Activated T-helper 1 cell treated with anti-CD3 and anti-CD28 coated beads, Interleukin-12 subunit alpha, Interleukin-12 subunit beta, Interleukin-2, Interleukin-4 antibody, amounts not matched to agents 30 ng/mL and 10 ng/mL and 1 ng/mL, durations not matched to agents 14 hours and 24 hours and 36 hours (primary cell): ENCODE measurements at places on chromosomes 3 and 15. TPM values are rescaled to one million over a fixed set of nuclear protein-coding genes. Genes with fewer than 3 reads are reported as not detected.

- H3K27ac ChIP-seq, result peak overlapping the region; percentile 84
- H3K4me3 ChIP-seq, result peak overlapping the region; percentile 53
- H3K4me1 ChIP-seq, result peaks cover 75% of the 10 kb centered on the region
- H3K36me3 ChIP-seq, result peaks cover 14% of the 10 kb centered on the region
Measured at GRCh38 chr3:172138792-172139507, 99.6 kb downstream of the FNDC3B start.

GRCh38 chr15:94196531-94196930, 34.8 kb upstream of the MCTP2 start:
- H3K27me3 ChIP-seq, result no peaks in the 10 kb centered on the region
- no peak overlapping the region for H3K27ac ChIP-seq
- H3K36me3 ChIP-seq, result no peaks in the 10 kb centered on the region

Gene CLDN1
- total RNA-seq, result 0.22 and 0.34 TPM in 2 replicates

DNA sequence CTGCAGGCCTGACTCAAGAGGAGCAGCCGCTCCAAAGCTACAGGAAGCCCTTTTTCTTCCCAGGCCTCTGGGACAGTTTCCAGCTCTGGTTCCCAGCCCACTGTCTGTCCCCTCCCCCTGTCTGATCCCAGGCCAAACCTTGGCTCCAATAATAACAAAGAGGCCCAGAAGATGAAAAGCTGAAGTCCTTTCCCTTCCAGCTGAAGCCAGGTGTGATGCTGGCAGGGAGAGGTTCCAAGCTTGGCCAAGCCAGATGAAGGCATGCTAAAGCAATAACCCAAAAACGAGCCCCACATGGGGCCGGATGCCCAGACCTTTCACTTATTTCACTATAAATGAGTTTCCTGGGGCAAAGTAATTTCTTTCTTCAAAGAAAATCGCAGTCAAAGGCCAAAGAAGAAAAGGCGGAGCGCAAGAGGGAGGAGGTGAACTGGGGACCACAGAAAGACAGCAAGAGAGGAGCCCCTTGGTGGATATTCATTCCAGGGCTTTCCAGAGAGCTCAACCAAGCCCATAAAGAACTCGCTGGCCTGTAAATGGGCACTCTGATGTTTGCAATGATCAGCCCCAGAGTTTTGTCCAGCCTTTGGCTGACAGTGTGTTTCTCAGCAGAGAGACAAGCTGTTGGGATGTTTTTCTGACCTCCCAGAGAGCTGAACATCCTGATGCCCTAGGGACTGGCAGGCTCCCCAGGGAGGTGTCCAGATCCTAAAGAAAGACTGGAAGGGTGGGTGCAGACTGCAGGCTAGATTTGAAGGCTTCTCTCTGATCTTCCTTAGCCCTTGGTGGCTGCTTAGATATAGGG, 157.6 kb downstream of the UACA start:
- no peak overlapping the region for H3K27ac ChIP-seq
- H3K36me3 ChIP-seq, result no peaks in the 10 kb centered on the region
- no peaks in the 10 kb centered on the region for H3K4me1 ChIP-seq

DNA sequence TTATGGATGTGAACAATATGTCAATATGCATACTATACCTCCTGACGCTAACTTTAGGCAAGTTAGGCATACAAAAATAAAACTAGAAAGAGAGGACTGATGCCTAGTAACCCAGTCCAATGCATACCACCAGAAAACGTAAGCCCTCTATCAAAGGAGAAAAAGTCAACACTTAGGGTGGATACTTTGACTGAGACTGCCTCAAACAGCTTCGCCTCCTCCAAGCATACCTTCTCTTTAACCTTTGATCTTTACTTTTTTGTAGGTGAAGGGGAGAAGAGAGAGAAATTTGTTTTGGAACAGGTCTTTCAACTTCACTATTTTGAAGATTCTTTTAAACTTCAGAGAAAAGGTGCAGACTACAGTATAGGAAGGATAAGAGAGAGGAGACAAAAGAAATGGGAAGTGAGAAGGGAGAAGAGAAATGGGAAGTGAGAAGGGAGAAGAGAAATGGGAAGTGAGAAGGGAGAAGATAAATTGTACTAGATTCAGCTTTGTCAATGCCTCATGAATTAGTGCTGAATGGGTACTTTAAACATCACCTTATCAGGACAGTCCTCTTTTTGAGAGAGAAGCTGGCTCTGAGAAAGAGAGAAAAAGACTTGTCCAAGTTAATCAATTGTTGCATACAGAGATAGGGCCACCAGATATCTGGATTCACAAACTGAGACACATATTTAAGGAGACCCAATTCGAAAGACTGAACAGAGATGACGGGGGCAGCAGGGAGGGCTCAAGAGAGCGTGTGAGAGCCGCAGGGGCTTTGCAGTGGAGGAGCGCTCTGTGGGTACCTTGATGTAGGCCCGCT, 1.0 kb downstream of the P3H2 start:
- DNase-seq, result no peak
- no peak overlapping the region for H3K27ac ChIP-seq
- peaks cover 58% of the 10 kb centered on the region for H3K27me3 ChIP-seq
- H3K36me3 ChIP-seq, result no peaks in the 10 kb centered on the region
- H3K4me1 ChIP-seq, result peaks cover 5% of the 10 kb centered on the region
- peak overlapping the region; percentile 40 for H3K4me3 ChIP-seq

Gene ITIH4
- total RNA-seq, result 3.1 and 4.8 TPM in 2 replicates

DNA sequence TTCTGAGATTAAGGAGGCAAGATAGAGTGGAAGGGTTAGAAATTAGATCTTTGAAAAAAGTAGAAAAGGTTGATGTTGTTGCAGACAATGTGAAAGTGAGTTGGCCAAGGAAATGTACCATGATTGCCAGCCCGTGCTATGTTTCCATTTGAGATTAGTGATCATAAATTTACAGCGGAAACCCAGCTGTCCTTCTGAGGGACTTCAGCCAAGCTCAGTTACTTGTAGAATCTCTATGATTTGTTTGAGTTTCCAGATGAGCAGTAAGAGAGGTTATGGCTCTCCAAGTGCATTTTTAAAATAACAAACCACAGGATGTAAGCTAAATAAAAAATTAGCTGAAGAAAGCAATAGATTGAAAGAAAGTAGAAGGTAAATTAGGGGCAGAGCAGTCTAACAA, 54.2 kb upstream of the RBMS3 start:
- no peak overlapping the region for H3K4me3 ChIP-seq
- no peak for DNase-seq
- H3K4me1 ChIP-seq, result no peaks in the 10 kb centered on the region
- H3K27me3 ChIP-seq, result no peaks in the 10 kb centered on the region
- no peaks in the 10 kb centered on the region for H3K36me3 ChIP-seq

- no peaks in the 10 kb centered on the region for H3K27me3 ChIP-seq
- peaks cover 15% of the 10 kb centered on the region for H3K4me1 ChIP-seq
- no peak overlapping the region for H3K27ac ChIP-seq
- DNase-seq, result no peak
Measured at GRCh38 chr15:77168141-77168540, 97.2 kb upstream of the TSPAN3 start.

GRCh38 chr3:133268726-133269134, 131.1 kb upstream of the BFSP2 start:
- DNase-seq, result no peak
- H3K27me3 ChIP-seq, result peaks cover 16% of the 10 kb centered on the region
- H3K36me3 ChIP-seq, result no peaks in the 10 kb centered on the region
- no peak overlapping the region for H3K4me3 ChIP-seq

DNA sequence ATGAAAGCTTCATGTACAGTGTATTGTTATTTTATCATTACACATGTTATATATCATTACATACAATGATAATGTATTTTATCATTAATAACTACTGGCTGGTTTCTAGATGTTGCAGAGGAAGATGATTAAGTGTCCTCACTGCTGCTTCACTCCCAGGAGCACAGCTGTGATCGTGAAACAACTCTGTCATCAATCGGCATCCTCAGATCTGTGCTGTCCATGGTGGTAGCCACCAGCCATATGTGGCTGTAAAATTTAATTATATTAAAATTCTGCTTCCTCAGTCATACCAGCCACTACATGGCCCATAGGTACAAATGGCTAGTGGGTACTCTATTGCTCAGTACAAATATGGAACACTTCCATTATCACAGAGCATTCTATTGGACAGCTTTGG, 379.4 kb upstream of the CFAP20DC start:
- peaks cover 6% of the 10 kb centered on the region for H3K36me3 ChIP-seq
- no peak for DNase-seq
- no peak overlapping the region for H3K27ac ChIP-seq
- H3K27me3 ChIP-seq, result no peaks in the 10 kb centered on the region
- peaks cover 40% of the 10 kb centered on the region for H3K4me1 ChIP-seq
- H3K4me3 ChIP-seq, result no peak overlapping the region

Gene GP9
- total RNA-seq, result not detected in 2 replicates

Gene ECE2
- not detected in 2 replicates for total RNA-seq

DNA sequence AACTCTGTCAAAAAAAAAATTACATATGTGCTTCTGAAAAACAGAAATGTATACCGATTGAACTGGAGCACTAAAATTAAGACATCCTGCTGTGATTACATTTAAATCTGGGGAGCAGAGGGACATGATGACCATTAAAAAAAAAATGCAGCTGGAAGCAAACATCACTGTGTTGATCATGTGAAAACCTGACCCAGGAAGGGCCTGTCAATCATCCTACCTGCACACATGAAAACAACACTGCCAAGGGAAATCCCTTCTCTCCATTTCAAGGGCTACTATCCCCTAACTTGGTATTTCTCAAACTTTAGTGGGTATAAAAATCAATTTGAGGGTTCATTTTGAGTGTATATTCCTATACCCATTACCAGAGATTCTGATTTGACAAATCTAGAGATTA, 719.9 kb upstream of the CBLB start:
- H3K4me1 ChIP-seq, result peaks cover 13% of the 10 kb centered on the region
- no peak overlapping the region for H3K27ac ChIP-seq
- no peaks in the 10 kb centered on the region for H3K36me3 ChIP-seq
- no peak overlapping the region for H3K4me3 ChIP-seq
- no peak for DNase-seq
- no peaks in the 10 kb centered on the region for H3K27me3 ChIP-seq

DNA sequence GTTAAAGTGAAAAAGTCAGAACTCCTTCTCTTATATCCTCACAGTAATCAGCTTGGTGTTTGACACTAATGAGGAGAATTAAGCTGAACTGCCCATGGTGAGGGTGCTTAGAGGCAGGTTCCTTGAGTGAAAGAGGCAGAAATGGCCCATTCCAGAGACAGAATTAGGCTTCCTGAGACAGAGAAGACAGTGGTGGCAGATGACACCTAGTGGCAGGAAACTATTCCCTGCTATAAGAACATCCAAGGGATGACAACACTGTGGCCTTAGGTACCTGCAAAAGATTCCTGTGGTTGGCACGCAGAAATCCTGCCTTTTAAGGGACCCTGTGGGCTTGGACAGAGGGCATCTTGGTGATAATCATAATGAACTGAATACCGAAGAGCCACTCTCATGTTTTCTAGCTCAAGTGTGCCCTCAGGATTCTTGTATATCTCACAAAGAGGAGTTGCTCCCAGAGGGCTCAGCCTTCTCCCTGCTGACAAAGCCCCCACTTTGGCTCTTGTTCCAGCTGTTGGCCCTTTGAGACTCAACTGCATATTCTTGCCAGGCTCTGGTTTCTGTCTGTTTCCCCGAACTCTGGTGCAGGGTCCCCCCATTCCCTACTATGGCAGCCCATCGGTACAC, 56.0 kb downstream of the KBTBD12 start:
- no peak overlapping the region for H3K27ac ChIP-seq
- H3K36me3 ChIP-seq, result no peaks in the 10 kb centered on the region
- H3K27me3 ChIP-seq, result peaks cover 38% of the 10 kb centered on the region
- H3K4me3 ChIP-seq, result no peak overlapping the region
- no peaks in the 10 kb centered on the region for H3K4me1 ChIP-seq

DNA sequence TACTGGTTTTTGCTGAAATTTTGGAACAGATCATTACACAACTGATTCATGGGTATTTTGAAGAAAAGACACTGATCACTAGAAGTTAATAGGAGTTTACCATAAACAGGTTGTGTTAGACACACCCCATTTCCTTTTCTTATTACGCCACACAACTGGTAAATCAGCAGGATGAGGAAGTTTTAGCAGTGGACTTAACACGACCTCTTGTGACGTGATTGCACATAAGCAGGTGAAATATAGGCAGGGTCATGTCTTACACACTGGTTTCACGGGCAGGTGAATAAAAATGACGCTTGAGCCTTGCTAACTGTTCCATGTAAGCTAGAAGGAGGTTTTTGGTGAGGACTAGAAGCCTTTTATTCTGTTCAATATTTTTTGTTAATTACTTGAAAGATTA, 27.1 kb upstream of the TPRG1 start:
- H3K36me3 ChIP-seq, result peaks cover 1% of the 10 kb centered on the region
- H3K4me3 ChIP-seq, result no peak overlapping the region
- peak; percentile 17 for DNase-seq

Gene SI
- not detected in 2 replicates for total RNA-seq

GRCh38 chr3:188432802-188433520, 279.0 kb downstream of the LPP start:
- H3K36me3 ChIP-seq, result peaks cover 18% of the 10 kb centered on the region
- peak overlapping the region; percentile 64 for H3K27ac ChIP-seq
- peak overlapping the region; percentile 3 for H3K4me3 ChIP-seq
- DNase-seq, result no peak

Gene BFSP2
- total RNA-seq, result not detected in 2 replicates

DNA sequence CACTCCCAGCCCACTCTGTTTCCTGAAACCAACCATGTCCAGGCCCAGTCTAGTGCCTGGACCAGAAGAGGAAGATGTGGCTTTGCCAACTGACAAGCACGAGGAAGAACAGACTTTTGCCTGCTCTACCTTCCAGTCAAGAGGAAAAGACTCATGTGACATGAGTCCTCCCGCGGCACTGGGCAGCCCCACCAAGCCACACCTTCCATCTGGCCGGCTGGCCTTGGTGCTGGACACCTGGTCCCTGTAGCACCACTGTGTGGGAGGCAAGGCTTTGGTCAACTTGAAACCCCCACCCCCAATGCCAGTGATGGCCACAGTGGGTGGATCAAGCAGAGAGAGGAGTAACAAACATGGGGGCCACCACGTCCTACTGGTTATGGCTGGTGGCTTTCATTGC, 12.5 kb downstream of the CHDH start:
- no peak overlapping the region for H3K27ac ChIP-seq
- no peaks in the 10 kb centered on the region for H3K27me3 ChIP-seq
- no peak for DNase-seq
- H3K4me1 ChIP-seq, result no peaks in the 10 kb centered on the region
- H3K36me3 ChIP-seq, result no peaks in the 10 kb centered on the region

Gene DUOXA2
- total RNA-seq, result not detected in 2 replicates

DNA sequence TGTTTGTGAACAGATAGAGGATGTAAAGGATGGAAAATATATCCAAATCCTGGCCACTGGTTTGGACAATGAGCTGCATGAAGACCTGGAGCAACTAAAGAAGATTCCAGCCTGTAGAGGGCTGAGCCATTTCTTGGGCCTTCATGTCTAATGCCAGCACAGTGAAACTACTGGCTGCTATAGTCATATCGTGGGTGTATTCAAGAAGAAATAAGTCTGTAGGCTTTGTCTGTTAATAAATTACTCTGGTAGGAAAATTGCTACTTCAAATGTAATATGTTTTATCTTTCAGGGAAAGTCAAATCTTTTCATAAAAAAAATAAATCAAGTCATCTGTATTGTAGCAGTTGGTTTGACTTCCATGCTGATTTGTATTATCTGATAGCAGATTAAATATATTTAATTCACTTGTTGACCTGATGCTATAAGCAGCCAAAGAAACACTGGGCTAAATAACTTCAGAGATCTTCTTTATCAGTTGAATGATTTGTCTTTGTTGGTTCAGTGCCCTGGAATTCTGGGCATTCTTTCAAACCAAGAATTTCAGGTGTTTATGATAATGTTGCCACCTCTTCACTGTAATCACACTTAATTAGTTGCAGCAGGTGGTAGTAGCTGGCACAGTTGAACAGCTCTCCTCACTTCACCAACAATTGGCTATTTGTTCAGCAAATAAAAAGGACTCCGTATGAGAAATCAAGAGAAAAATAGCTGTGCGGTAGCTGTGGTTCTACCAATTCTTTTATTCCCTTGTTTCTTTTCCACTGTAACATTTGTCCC, 1109.5 kb downstream of the NSUN3 start:
- no peaks in the 10 kb centered on the region for H3K27me3 ChIP-seq
- H3K4me1 ChIP-seq, result no peaks in the 10 kb centered on the region
- H3K27ac ChIP-seq, result no peak overlapping the region
- no peak for DNase-seq
- H3K36me3 ChIP-seq, result no peaks in the 10 kb centered on the region
